ENCODE measurements at places on chromosomes 1 and 21.

- no peak for DNase-seq
Measured at GRCh38 chr1:62234688-62235087, 40.0 kb downstream of the L1TD1 start.

DNA sequence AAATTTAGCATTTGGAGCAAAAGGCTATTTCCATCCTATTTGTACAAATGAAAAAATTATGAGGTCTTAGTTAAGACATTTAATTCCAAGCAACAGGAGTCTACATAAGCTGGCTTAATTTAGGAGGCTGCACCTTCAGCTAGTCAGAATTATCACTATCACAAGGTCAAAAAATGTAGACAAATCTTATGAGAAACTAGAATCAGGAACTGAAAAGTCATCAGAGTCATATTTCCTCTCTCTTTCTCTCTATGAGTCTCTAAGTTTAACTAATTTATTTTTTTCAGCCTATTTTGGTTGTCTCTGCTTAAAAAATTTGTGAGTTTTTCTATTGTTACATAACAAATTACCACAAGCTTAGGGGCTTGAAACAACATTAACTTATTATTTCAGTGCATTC lies 807.1 kb upstream of the PRMT6 start:
- no peak for DNase-seq

DNA sequence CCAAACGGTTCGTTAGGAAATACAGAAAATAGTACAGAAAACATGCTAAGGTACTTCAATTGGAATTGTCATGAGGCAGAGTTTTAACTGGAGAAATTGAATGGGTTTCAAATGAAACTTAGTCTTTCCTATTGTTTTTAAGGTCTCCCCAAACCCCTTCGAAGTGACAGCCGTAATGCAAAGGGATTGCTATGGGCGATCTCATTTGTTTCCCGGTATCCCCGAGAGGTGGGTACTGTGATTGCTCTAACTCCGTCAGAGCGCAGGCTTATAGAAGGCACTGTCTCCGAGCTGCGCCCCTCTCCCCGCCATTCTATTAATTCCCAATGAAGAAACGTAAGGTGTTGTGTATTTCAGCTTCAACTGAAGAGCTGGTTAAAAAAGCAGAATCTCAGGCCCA lies 22.0 kb upstream of the RNF187 start:
- no peak for DNase-seq

- no peak for DNase-seq
Measured at GRCh38 chr1:58460469-58460868, 86.1 kb downstream of the OMA1 start.

DNA sequence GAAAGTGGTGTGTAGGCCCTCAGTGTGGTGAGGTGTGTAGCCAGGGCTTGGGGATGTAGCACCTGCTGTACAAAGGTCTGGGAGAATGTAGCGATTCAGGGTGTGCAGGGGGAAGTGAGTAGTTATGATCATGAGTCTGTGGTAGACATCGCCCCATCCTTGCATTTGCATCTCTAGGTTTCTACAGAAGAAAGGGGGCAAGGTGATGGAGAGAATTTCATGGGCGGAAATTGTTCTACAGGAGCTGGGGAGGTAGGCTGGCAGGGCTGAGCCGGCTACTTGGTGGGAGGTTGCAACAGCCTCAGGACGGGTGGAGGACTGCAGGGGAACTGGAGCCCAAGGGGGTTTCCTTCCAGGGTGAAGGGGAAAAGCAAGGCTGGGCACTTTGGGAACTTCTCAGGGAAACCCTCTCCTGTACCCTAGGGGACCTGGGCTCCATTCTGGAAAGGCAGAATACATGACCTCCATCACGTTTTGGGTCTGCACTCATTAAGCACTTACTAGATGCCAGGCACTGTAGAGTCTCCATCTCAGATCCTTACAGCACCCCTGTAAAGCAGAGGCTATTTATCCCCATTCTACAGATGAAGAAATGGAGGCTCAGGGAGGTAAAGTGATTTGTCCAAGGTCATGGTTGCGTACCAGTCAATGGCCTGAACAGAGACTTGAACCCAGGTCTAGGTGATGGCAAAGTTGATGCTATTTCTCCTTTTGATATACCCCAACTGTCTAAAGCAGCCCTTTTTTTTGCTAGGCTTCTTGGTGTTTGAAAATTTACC lies 14.5 kb upstream of the TNFRSF1B start:
- DNase-seq: no peak

DNA sequence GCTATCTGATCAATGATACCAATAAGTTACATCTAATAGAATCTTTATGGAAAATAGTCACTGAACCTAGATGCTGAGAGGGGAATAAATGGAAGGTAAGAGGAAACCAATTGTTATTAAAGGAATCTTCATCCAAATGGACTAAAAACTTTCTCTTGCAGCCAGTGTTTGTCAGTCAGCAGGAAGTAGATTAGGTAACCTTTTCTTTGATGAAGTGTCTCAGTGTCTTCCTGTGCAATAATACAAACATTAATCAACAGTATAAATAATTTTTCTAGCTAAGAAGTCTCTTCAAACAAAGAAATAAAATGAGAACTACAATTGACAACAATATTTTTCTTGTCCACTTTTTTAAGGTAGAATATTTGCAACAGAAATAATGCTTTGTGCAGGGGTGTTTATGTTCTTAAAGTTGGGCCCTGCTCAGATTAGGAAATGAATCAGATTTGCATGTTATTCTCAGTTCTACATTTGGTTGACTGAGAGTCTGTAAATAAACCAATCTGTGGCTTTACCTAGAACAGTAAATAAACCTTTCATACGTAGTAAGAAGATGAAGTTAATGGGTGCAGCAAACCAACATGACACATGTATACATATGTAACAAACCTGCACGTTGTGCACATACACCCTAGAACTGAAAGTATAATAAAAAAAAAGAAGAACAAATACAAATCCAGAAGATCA lies 391.4 kb downstream of the MRPL39 start:
- no peak for DNase-seq

GRCh38 chr1:97144527-97144926 lies 422.9 kb downstream of the PTBP2 start:
- no peak for DNase-seq

DNA sequence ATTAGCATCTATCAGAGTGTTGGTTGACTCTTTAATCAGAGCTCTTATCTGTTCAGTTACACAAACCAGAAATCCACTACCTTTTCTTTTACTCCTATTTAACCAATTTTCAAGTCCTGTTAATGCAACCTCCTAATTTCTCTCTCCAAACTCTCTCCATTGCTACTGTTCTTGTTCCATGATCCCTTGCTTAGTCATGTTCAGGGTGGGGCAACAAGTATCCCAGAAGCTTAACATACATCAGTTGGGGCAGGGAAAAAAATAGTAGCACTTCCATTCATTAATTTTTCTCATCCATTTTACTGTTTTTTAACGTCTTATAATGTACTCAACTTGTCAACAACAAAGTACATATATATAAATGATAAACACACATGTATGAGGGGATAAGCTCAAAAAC lies 111.2 kb upstream of the LBR start:
- no peak for DNase-seq

DNA sequence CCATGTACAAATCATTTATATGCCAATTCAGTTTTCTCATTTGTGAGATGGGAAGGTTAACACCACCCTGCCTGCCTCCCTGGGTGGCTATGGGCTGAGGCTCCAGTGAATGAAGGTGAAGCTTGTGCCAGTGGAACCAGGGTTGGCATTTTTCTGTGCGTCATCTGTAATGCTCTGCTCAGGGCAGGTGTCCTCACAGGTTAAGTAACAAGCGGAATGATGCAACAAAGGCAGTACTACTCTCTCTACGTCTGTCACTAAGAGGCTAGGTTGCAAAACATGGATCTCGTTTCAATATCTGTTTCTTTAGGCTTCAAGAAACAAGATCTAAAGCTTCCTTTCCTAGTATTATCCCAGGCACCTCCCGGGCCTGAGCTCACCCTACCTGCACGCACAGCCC lies 67.0 kb upstream of the ZNF648 start:
- DNase-seq: no peak

GRCh38 chr21:45788637-45789506 lies 145.3 kb downstream of the PCBP3 start:
- no peak for DNase-seq

GRCh38 chr1:6184083-6184783 lies 4.1 kb upstream of the CHD5 start:
- no peak for DNase-seq

DNA sequence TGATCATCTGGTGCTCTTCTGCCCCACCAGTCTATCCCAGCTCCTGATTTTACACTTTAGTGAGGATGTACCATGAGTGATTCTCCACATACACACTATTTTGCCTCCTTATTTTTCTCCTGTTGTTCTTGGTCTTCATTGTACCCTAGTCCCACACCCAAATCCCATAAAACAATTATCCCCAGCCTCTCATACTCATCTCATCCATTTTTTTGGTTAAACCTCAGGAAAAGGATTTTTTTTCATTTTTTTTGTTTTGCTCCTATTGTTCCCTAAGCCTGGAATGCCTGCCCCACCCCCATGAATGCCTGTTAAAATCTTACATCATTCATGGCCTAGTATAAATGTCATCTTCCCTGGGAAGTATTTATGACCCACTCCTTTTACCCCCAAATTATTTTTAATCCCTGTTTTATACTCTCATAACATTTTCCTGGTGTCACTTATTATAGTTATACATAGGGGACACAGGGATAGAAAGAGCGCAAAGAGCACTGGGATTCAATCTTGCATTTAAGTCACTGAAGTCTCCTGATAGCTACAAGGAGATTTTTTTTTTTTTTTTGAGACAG lies 4.9 kb upstream of the LINGO4 start:
- DNase-seq: no peak

DNA sequence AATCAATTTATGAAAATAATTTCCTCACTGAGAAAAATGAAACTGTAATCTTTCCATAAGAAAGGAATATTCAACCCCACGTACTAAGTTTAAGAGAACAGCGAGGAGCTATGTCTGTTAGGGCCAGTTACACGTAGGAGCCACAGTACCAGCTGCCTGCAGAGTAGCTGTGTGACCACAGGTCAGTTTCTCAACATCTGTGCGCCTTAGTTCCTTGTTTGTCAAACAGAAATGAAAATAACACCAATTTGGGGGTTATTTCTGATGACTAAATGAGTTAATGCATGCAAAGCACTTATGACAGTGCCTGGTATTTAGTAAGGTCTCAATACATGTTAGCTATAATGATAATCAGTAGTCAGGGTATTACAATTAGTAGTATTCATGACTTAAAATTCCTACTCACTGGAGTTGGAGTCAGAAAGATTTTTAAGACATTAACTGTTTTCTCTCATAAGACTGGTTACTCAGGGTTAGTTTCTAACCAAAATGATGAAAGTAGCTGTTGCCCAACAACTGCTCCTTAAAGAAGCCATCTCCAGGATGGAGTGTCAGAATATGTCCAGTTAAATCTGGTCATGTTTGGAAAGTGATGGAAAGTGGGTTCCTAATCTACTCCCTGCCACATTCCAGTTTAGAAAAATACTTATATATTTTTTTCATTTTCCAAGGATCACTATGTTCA lies 85.8 kb upstream of the ZNF648 start:
- DNase-seq: no peak

DNA sequence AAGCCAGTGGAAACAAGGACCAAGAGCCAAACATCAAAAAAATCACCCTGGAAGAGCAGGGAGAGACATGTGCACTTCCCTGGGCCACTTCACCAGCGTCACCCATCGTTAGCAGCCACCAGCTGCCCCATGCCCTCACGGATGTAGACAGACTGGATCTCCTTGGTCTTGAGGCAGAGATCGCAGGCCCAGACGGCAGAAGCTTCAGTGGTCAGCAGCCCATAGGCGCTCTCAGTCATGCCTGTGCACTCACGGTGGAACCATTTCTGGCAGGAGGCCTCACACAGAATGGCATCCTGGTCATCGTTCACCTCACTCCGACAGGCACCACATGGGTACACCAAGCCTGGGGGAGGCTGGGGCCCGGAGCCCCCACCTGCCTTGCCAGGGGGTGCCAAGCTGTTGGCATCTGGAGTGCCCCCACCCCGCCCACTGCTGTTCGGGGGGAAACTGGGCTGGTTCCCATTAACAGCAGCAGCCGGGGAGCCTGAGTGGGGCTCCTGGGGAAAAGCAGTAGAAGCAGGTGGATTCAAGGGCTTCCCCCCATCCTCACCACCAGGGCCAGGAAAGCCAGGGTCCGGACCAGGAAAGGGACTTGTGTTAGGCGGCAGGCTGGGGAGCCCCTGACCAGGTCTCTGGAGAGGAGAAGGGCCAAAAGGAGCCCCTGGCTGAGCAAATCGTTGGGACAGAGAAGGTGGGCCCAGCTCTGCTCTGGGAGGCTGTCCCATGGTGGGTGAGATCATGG lies 2.7 kb downstream of the PYGO2 start:
- no peak for DNase-seq

GRCh38 chr1:13593511-13594131 lies 10.0 kb downstream of the PDPN start:
- no peak for DNase-seq

DNA sequence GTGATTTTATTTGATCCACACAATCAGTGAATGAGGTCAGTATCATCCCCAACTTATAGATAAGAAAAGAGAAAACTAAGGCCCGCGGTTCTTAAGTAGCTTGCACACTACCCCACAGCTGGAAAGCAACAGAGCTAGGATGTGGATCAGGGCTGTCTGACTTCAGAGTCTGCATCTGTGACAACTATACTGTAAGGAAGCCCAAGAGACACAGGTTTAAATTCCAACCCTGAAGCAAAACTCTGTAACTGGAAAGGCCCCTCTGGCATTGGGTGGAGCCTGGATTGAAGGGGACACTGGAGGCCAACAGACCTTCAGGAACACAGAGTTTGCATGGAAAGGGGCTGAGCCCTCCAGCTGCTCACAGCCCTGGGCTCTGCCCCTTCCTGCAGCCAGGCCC lies 40.2 kb downstream of the LGR6 start:
- no peak for DNase-seq

DNA sequence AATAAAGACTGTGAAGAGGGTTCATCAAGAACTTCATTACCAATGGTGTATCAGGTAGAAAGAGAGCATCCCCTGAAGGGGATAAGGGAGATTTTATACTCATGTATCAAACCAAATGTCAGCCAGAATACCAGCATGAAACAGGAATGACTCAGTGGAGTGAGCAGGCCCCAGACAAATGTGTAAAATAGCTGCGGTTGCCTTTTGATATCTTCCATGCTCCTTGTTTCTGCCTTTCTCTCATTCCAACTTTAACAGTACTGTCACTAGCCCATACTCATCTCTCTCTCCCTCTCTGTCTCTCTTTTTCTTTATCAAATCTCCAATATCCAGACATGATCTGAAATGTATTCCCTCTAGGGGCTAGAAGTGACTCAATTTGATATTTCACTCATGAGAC lies 47.8 kb downstream of the GPR88 start:
- no peak for DNase-seq

DNA sequence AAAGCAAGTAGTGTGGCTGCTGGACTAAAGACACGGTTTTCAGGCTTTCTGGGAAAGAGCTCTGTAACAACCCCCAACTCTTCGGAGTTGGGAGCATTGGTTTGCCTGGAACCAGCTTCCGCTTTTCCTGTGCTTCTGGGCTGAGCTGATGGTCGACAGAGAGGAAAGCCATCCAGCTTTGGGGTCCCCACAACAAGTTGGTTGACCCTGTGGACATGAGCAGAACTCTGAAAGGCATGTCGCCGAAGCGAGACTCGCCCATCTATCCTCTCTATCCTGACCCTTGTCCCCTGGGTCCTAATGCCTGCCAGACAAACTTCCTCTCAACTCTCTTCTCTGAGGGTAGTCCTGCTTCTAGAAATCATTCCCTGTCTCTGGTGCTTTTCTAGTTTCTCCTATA lies 31.9 kb upstream of the FCGR2A start:
- DNase-seq: no peak

Measured in stimulated activated CD4-positive, alpha-beta T cell treated with anti-CD3 and anti-CD28 coated beads, Interleukin-1b, Interleukin-23, amount 100 ng/mL, for 1 hour (primary cell).